Nephron progenitor cell (in vitro differentiated cells): ENCODE measurements at places on chromosomes 5 and 9.

- DNase-seq: peak; percentile 30
These were observed 27.2 kb downstream of the ATP6V0E1 start for GRCh38 chr5:173010547-173011464.

DNA sequence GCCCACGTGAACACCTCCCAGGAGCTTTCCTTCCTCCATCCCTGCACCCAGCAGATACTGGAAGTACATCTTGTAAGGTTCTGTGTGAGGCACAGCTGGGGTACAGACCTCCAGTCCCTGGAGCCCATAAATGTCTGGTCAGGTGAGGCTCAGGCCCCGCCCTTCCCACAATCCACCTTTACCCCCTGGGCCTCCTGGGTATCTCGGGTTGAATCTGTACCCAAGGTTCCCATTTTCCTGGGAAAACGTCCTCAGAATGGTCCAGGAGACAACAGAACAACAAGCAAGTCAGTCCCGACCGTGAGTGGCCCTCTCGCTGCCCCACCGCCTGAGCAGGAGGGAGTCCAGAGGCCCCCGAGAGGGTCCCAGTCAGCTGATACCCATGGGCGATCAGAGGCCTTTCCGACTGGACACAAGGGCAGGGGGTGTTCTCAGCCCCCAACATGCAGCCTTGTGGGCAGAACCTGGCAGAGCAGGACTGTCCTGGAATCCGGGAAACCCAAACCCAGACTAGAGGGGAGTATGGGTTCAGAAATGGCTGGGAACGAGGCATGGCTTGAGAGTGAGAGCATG lies 4.3 kb downstream of the SPATA31E1 start:
- DNase-seq: no peak

DNA sequence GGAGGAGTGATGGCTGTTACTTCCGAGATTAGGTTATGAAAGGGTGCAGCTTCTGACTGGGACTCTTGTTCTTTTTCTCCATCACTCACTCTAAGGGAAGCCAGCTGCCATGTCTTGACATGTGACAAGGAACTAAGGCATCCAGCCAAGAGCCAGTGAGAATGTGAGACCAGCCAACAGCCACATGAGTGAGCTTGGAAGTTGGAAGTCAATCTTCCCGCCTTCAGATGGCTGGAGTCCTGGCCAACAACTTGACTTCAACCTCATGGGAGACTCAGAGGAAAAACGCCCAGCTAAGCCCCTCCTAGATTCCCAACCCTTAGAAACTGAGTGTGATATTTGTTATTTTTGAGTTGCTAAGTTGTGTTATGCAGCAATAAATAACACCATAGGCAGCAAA lies 201.1 kb downstream of the SNX18 start:
- DNase-seq: no peak

GRCh38 chr5:113187906-113188305 lies 211.3 kb downstream of the DCP2 start:
- DNase-seq: no peak

- no peak for DNase-seq
These were observed 116.7 kb downstream of the WDR70 start for GRCh38 chr5:37495668-37496347.

DNA sequence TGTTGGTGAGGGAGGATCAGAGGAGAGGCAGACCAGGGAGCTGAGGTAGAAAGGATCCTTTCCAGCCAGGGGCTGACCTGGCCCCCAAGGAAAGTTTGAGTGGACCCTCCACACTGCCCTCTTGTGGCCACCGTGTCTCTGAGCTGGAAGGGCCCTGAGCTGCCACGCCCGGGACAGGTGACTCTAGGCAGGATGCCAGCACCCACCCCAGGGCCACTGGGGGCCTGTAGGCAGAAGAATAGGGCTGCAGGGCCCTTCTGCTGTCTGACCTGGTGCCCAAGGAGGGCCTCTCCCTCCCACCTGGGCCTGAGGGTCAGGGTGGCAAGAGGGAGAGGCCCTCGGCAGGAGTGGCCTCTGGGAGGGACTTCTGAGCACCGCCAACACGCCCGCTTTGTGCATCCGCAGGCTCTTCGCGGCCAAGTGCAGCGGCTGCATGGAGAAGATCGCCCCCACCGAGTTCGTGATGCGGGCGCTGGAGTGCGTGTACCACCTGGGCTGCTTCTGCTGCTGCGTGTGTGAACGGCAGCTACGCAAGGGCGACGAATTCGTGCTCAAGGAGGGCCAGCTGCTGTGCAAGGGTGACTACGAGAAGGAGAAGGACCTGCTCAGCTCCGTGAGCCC lies 76.8 kb downstream of the LMX1B start:
- peak; percentile 85 for DNase-seq

DNA sequence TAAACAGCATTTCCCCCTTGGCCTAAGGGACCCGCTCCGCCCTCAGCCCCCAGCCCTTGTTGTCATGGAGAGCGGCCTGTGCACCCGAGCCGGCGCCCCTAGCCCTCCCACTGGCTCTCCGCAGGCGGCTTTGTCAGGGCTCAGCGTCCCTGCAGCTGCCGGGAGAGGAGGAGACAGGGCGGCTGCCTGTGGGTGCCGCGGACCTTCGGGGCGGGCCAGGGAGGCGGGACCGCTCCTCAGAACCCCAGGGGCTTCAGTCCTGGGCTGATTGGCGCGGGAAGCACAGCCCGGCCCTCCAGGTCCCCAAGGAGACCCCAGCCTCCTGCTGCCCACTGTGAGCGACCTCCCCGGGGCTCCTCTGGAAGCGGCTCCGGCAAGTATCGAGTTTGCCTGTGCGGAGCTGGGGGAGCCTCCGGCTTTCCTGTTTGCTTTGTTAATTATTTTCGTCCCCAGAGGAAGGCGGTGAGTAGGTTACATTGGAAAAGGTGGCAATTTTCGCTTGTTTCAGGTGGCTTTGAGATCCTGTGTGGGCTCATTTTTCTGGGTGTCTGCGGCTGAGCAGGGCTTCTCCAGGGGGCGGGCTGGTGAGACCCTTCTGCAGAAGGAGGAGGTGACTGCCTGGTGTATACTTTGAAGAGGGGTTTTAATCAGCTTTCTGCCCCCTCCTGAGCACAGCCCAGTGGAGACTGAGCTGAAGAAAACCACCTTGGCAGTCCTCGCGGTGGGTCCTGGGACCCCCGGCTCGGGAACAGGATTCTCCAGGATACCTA lies at the start of gene FGD3:
TSS of gene FGD3 (plus strand) at position 256 of the 770 bp plus-strand sequence. CDS start 28,734 bp downstream, outside the sequence.
- peak; percentile 72 for DNase-seq

DNA sequence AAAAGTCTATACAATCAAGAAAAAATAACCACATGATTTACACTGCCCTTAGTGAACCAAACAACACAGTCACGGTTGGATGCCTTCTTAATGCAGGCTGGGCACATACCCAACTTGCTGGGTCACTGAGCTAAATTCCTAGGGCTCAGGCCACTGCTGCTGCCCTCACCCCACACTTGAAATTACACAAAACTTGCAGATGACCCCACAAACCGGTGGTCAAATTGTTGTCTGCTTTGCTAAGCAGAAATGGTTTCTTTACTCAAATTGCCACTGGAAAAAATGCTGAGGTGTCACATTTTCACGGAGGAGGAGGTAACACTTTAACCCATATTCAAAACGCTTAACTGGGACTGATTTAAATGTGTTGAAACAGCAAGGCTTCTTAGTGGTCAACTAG lies 62.4 kb downstream of the HMHB1 start:
- peak; percentile 15 for DNase-seq

DNA sequence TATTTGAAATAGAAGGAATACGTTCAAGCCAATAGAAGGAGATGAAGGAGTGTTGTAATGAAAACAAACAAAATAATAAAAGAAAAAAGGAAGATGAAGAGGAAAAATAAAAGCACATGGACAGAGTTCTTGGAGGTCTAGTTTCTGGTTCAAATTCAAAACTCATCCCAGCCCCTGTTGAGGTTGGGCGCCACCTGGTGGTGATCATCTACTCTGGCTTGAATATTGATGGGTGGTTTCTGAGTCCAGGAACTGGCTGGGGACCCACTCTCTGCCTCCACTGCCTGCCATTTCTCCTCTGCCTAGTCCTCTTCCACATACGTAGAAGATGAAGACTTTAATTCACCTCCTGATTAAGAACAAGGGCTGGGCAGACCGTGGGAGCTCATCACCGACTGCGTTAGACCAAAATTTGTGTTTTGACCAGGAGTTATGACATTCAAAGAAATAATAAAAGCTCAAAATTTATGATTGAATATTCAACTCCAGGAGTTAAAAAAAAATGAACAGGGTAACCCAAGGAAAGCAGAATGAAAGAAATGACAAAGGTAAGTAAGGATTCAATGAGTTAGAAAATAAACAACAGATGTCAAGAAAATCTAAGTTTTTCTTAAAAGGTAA lies 99.0 kb upstream of the SLC1A3 start:
- DNase-seq: peak; percentile 80

DNA sequence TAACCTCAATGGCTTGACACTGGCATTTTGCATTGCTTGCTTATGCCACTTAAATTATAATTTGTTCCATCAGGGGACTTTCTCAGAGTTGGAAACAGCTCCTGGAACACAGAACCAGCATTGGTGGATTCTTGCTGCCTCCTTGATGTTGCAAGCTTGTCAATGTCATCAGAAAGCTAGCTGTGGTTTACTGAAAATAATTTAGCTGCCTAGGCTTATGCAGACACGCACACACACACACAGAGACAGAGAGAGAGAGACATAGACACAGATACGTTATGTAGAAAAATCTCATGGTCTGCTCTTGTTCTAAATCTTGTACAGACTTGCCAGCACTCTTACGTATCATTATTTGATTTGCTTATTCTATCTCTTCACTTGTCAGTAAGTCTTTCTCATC lies 78.0 kb downstream of the HMHB1 start:
- DNase-seq: no peak

DNA sequence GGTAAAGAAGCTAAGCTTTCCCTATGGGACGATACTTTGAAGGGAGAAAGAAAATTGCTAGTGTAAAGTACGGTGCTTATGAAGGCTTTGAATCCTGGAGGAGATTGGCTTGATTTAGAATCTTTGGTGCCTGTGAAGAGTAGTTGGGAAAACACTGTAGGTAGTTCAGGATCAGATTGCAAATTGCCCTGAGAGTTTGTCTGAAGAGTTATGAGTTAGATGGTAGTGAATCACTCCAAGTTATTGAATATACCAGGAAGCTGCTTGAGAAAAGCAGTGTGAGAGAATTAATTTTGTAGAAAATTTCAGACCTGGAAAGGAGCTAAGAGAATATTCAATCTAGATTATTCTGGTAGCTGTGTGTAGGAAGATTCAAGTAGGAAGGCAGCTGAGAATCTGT lies 11.5 kb downstream of the MAN2A1 start:
- no peak for DNase-seq

GRCh38 chr5:17054911-17055310 lies 118.8 kb upstream of the MYO10 start:
- no peak for DNase-seq

DNA sequence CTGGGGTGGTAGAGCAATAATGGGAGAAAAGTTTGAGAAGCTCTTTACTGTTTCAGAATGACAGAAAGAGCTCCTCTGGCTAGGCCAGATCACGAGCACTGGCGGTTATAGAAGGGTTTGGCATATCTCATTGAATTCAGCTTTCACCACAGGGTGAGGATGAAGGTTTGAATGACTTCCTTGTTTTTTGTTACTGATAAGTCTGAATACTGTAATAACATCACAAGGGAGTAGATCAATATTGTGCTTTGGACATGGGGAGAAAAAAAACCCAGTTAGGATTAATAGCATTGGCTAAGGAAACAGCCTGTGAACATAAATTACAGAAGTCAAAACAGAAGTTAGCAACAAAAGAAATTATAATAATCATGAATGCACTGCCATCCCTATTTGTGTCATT lies 9.4 kb downstream of the PHAX start:
- no peak for DNase-seq

GRCh38 chr9:70073193-70073592 lies 29.5 kb downstream of the MAMDC2 start:
- no peak for DNase-seq

- DNase-seq: no peak
These were observed 9.0 kb upstream of the TIMD4 start for GRCh38 chr5:156971848-156972525.

DNA sequence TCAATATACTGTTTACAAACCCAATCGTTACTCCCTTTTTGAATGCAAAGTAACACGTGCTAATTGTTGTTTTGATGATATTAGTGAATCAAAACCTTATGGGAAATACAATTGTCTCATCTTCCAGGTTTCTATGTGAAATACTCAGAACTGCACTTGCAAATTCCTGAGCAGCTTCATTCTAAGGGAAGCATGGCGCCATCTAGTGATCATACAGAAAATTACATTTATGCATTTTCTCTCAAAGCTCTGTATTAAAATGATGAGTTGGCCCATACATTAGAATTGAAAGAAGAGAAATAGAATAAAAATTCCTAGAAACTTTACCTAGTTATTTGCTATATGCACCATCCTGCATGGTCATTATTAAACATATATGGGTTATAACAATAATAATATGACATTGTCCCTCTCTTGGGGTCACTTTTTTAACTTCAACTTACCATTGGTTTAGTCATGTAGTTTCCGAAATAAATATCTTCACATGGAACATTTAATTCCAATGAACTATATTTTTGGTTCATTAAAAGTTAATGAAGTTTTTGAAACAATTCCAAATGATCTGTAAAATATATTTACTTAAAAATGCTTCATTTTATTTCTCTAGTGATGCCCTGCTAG lies 220.0 kb downstream of the PDE4D start:
- peak; percentile 16 for DNase-seq

GRCh38 chr9:111232997-111233790 lies 96.8 kb downstream of the OR2K2 start:
- DNase-seq: peak; percentile 3

DNA sequence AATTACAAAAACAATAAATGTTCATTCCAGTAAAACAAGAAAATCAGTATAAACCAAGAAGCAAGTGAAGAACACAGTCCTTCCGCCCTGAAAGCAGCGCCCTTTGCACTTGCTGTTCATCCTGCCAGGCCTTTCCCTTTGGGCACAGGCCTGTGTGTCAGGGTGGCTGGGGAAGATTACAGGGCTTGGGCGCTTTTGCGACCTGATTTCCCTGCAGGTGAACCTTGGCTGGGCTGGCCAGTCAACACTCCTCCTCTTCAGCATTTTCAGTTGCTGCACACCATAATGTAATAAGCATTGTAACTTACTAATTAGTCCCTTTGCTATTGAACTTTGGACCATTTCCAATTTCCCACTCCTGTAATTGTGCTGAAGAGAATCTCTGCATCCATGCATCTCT lies 38.6 kb upstream of the TDRD7 start:
- no peak for DNase-seq

DNA sequence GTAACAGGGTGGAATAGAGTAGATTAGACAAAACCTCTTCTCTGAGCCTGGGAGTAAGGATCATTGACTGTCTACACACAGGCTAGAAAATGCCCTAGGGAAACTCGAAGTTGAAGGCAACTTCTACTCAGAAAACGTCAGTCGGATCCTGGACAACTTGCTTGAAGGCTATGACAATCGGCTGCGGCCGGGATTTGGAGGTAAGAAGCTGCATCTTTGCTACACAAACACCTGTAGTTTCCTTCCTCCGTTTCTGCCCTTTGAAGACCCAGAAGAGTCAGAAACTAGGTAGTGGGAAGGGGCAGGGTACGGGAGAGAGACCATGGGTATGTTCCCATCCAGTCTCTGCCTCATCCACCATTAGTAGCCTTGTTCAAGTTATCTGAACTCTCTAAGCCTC lies 628 bp downstream of the GABRA6 start:
- DNase-seq: no peak
